ENCODE measurements at places on chromosomes 7 and 10.

DNA sequence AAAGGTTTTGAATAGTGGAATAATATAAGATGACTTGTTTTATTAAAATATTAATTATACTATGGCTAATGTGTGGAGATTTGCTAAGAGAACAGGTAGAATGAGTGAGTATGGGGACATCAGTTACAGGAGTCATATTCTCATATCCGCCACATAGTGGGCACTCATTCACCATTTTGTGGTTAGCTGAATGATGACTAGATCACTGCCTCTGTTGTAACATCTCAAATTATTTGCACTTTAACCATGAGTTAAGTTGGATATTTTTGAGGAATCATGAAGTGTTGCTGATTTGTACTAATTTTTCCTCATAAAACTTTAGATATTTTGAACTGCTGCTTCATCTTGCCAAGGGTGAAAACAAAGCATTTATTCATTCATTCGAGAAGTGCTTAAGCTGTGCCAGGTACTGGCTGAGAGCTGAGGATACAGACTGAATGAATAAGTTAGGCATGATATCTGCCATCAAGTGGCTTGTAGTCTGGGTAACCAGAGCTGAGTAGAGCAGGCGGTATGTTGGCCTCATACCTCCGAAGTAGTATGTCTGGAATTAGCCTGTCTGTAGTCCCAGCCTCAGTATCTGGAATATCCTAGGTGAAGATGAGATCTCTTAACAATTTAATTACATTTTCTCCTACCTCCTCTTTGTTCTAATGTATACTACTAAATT, 100.5 kb downstream of the ZEB1 start:
- DNase-seq: no peak

DNA sequence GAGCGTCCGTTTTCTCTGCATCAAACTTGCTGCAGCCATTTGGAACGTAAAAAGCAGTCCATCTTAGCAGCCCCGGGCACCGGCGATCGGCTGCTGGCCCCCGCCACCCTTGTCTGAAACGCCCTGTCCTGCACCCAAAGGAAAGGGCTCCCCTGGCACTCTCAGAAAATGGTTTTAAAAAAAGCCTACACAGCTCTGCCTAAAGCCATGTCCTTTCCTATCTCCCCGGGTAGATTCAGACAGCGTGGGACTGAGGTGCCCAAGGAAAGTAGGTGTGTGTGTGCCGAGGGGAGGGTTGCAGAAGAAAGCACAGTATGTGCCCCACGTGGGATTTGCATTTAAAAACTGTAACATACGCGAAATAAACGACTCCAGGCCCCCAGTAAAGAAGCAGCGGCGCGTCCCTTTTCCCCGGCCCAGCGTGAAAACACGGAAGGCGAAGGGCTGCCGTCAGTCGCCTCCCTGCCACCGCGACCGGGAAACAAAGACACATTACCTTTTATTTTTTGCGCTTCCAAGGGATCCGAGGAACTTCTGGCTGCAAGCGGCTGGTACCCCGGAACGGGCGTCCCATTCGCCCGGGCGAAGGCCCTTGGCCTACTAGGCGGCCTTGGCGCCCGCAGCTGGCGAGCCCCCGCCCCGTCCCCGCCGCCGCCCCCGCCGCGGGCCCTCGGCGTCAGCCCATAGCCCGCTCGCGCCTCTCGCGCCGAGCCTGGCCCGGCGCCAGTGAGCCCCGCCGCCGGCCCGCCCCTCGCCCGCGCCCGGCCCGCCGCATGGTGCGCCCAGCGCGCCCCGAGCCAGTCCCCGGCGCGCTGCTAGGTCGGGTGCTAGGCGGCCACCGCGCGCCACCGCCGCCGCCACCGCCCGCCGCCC, 304.6 kb downstream of the PRPF18 start:
- DNase-seq: no peak

DNA sequence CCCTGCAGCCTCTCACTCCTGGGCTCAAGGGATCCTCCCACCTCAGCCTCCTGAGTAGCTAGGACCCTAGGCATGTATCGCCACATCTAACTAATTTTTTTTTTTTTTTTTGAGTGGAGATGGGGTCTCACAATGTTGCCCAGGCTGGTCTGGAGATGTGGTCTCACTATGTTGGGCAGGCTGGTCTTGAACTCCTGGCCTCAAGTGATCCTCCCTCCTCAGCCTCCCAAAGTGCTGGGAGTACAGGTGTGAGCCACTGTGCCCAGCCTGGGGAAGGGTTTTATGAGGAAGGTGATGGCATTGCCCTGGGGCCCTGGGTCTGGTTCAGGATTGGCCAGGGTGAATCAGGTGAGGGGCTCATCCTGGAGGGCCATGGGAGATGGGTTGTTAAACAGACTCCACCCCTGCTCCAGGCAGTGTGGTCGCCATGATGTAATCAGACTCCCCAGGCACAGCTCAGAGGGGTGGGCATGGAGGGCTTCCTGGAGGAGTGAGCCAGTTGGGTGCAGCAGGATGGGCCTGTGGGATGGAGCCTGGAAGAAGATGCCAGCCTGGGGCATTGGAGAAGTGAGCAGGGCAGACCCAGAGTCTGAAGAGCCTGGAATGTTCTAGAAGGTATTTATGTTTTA, 82.7 kb downstream of the MYL10 start:
- no peak for DNase-seq

GRCh38 chr10:4162571-4163286, 377.7 kb upstream of the KLF6 start:
- no peak for DNase-seq

GRCh38 chr10:91682912-91683311, 50.0 kb upstream of the PPP1R3C start:
- no peak for DNase-seq

GRCh38 chr7:16543456-16543855, 16.8 kb downstream of the LRRC72 start:
- no peak for DNase-seq

DNA sequence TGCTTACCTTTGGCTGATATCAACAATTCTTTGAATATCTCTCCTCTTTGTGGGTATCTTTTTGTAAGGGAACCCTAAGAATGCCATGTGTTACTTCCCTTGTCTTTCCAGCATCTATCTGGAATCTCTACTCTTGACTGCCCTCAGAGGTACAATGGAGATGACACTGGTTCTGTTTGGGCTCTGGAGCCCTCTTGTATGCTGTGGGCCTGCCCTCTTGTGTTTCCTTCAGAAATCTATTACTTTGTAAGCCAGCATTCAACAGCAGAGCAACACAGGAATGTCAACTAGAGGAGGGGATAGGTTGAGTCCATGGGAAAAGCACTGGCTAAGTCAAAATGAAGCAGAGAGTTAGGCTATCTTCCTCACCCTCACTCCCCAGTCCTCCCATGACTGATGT, 142.3 kb downstream of the XPNPEP1 start:
- no peak for DNase-seq

DNA sequence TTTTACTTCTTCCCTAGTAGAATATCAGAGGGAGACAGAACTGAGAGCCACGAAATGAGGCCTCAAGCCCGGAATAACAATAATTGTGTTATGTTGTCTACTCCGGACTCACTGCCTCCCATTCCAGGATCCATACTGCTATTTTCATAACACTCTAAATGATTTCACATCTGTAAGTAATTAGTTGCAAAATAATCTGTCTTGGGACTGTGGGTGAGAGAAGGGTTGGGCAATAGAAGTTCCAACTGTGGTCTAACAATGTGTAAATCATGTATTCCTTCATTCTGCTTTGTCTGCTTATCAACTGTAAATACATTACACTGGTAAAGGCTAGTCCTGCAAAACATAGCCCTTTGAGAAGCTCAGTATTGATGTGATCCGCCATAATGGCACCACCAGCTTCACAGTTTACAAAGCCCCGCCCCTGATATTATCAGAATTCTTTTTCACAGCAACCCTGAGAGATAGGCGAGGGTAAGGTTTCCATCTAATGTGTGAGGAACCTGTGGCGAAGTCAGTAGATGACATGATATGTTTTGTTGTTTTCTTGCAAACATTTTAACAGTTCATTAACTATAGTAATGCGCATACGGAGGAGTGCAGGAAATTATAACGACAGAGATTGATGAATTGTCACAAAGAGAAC, 265.7 kb upstream of the BMPER start:
- DNase-seq: no peak

GRCh38 chr10:114914560-114914959, 23.4 kb upstream of the TRUB1 start:
- DNase-seq: no peak

DNA sequence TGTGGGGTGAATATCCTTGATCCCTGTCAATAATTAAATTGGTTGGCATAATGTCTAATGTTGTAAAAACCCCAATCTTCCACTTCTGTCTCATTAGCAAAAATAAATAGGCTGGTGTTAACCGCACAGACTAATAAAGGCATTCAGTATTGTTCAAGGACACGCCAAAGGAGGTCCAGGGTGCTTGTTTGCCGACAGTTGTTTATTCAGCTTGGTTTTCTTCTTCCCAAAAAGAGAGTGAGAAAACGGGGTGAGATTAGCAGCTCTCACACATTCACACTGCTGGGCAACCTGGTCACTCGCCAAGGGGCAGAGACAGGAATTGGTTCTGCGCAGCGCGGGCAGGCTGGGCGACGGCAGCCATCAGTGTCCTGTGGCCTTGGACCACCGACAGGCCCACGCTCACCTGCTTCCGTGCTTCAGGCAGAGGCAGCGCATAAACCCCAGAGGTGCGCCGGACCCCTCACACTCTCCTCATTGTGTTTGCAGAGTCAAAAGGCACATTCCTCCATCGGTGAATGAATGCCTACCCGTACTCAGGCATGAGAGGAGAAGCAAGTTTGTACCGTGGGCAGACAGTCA, 26.2 kb upstream of the LMBR1 start:
- DNase-seq: no peak

DNA sequence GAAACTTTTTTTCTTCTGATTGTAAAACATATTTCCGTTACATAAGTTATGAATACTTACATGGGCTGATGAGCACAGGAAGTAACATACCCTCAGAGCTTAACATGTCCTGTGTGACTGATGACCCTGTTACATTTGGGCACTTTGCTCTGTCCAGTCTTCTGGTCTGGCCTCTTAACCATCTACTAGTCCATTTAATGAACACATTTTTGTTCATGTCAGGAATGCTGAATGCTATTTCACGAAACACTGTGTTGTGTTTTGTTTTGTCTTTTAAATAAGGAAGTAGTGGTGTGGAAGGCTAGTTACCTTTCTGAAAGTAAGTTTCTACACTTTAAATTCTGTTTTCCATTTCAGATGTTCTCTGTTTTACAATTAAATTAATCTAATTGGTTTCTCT, 77.7 kb downstream of the RBM33 start:
- no peak for DNase-seq

- no peak for DNase-seq
Measured at GRCh38 chr10:96290368-96291133, 13.7 kb upstream of the DNTT start.

DNA sequence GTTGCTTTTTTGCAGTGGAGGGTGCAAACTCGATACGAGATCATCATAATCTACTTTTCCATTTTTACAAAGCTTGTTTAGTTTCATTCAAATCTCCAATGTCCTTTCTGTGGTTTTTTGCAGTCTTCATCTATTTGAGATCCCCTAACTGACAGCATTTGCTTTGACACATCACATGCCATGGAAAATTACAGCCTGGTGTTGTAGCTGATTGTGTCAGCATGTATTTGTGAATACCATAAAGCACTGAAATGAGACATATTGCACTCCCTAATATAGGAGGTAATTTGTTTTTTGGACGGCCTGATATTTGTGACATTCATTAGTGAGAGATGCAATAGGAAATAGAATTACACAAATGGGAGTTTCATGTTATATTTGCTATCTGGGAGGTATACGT, 620.8 kb downstream of the KCNMA1 start:
- no peak for DNase-seq

DNA sequence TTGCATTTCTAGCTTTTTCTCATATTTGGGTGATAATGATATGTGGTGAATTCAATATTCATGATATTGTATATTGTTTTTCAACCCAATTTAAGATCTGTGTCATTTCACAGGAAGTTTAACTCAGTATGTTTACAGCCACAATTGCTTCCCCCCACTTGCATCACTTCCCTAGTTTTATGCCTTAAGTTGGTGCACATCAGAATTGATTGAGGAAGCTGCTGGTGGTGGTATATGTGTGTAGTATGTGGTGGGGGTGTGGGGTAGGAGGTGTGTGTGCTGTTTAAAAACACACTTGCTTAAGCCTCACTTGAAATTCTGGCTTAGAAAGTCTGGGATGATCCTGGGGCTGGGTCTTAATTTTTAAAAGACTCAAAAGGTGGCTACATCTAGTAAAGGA, 245.1 kb upstream of the AOAH start:
- no peak for DNase-seq

DNA sequence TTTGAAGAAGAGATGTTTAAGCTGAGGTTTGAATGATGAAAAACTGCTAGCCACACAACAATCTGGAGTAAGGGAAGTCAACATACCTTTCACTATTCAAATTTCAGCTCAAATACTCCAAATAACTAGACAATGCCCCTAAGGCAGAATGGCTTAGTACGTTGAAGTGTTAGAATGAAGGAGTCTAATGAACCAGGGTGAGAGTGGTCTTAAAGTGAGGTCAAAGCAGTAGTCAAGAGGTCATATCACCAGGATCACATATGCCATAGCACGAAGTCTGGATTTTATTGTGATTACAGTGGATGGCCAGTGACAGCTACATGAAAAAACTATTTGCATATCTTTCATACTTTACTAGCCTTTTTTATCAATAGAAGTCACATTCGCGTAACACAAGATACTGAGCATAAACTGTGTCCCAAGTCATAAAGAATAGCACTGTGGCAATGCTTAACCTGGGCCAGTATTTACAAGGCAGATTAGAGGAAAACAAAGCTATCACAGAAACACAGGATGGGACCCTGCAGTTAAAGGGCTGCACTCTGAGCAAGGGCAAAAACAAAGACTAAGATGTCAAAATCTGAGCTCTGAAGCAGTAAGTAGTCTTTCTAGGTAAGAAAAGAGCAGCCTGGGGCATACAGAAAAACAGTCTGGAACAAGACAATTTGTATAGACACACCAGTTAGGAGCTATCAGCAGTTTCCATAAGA, 61.5 kb downstream of the HYCC1 start:
- no peak for DNase-seq

DNA sequence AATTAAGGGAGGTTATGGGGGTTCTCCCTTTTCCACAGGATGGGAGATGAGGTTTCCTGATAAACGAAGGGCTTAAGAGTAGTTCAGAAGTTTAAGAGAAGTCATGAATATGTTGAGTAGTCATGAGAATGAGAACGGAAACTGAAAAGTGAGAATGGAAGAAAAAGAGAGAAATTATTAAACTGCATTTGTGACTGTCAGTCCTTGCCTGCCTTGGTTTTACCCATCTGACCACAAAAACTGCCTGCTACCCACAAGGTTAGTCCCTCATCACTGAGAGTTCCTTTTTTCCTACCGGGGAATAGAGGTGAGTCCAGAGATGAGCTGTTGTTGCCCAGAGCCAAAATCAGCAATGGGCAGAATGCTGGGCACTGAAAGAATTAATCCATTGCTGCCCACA, 174.1 kb upstream of the BET1 start:
- DNase-seq: no peak

DNA sequence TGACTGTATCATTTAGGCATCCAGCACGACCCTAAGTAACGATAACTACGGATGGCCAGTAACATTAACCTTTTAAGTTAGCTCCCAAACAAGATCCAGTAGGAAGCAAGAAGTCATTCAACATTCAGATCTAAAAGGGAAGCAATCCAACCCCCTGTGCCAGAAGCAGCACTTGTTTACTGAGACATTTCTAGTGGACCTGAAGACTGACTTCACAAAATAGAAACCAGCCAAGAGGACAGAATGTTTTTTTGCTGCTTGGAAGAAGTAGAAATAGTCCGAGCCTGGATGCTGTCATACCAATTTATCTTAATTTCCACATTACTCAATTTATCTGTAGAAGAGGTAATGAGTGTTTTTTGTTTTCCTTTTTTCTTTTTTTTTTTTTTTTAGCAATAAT, 88.0 kb upstream of the CTTNBP2 start:
- DNase-seq: no peak
